AML-193 (cell line): ENCODE measurements at places on chromosomes 12 and 14.
A peak's percentile ranks its signal among the peaks of the same experiment; 100 is the strongest.

DNA sequence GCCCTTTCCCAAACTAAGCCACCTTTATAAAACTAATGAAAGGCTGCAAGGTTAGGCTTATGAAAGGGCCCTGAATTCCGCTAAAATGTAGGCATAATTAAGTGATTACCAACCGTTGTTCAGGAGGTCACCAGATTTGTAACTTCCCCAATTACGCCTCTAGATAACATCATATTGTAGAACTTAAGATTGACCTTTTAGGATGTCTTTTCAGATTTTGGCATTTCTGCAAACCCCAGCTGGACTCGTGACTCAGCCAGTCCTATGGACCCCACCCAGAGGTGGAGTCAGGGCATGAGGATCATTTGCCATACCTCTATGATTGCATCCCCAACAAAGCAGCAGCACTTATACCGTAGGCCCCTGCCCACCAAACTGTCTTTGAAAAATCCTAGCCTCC, 3.7 kb upstream of the LPCAT3 start:
- DNase-seq = peak; percentile 4

- no peak for DNase-seq
These were observed 633.5 kb downstream of the RERGL start for GRCh38 chr12:17456486-17456885.

- DNase-seq = no peak
These were observed 4.7 kb downstream of the LRP1-AS start for GRCh38 chr12:57142727-57143126.

- DNase-seq = no peak
These were observed 7.4 kb upstream of the CYP46A1 start for GRCh38 chr14:99676657-99677056.

DNA sequence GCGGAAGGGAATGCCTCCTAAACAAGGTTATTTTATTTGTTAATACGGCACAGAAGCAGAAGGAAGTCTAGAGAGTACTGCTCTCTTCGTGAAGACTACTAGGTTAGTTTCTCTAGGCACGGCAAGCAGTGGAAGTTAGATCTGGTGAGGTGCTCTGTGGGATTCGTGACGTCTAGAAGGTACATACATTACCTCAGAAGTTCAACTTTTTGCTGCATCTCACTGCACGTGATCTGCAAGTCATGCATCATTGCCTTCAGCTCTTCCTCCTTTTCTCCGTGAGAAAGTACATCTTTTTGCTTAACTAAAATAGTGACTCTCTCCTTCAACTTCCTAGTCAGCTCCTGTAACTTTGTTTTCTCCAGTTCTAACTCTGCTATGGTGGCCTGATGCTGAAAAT, 74.7 kb downstream of the NIN start:
- DNase-seq = no peak

DNA sequence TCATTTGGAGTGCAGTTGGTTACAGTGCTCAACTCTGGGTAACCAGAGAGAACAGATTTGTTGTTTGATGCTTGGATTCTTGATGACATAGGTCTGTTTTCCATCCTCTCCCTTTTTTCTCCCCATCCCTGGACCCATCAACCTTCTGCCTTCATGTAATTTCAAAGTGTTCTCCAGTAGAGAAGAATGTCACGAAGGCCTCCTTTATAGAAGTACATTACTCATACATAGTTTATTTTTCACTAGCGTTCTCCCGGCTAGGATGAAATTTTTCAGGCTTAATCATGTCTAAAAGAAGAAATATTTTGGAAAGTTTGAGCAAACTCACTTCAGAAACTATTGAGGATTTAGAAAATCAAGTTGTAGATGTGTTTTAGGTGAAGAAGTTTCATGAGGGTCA, 20.9 kb upstream of the APPL2 start:
- no peak for DNase-seq

DNA sequence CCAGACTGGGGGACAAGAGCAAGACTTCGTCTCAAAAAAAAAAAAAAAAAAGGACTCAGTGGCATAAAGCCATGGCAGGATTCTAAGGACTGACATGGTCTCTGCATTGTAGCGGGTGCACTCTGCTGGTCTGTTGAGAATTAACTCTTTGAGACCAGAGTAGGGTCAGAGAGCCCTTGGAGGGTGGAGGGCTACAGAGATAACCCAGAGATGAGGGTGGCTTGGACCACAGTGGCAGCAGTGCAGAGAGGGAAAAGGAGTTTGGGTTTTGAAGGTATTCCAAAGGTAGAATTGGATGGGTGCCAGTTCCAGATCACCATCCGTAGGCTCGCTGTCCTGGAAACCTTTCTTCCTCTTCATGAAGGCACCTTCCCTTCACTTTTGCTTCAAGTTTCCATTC, 14.3 kb upstream of the DYNC1H1 start:
- DNase-seq = no peak

DNA sequence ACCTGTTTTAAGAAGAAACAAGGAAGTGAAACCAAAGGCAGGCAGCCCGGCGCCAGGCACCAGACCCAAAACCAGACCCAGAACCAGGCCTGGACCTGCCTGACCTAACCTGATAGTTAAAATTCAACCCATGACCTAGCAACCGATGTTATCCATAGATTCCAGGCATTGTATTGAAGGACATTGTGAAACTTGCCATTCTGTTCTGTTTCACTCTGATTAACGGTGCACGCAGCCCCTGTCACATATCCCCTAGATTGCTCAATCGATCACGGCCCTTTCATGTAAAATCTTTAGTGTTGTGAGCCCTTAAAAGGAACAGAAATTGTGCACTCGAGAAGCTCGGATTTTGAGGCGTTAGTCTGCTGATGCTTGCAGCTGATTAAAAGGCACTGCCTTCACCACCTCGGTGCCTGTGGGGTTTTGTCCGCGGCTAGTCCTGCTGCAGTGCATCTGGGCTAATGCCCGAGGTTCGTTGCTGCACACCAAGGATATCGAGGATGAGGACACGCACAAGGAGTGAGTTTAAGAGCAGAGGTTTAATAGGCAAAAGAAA, 262.5 kb upstream of the TMEM132C start:
- DNase-seq = no peak

DNA sequence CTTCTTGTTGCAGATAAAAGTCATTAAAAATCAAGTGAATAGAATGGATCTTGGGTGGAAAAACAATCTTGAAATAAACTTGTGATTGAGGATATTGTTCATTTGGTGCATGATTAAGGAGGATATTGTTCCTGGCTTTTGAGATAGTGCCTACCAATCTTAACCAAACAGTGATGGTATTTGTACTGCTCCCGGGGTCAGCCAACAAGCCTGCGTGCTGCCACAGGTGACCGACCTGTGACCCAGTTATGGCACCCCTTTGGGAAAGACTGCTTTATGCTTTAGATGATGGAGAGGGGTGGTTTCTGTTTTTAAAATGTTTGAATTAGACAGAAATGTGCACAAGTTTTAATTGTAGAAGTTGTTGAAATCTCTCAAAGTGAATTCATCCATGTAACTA, 41.6 kb downstream of the SUDS3 start:
- DNase-seq = no peak

GRCh38 chr12:104910196-104910840, 47.8 kb downstream of the SLC41A2 start:
- no peak for DNase-seq

DNA sequence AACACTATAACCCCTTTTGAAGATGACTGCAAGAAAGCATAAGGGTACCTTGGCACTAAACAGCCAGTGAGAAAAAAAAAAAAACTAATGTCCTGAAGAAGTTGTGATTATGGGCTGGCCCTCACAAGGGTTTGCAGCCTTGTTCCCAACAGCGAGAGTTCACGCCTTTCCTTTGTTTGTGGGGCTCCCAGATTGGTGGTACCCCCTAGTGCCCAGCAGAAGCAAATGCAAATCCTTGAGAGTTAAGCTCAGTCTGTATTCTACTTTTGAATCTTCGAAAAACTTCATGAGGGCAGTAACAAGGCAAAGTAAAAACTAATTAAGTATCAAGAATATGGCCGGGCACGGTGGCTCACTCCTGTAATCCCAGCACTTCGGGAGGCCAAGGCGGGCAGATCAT, 238.9 kb upstream of the LMO3 start:
- DNase-seq = no peak

DNA sequence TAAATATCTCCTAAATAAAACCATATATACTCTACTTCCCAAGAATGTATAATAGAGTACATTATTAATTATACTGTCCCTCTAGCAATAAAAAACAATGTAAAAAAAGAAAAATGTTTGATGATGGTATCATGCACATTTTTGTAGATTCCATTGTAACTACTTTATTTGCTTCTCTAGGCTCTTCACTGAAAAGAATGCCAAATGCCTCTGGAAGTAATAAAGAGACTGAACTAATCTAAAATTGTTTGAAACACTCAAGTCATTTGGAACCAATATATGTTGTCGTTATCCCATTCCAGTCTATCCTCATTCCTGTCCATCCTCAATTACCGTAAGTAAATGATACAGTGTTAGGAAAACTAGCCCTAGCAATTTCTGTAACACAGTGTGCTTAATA, 233.6 kb downstream of the C12orf50 start:
- DNase-seq = no peak

DNA sequence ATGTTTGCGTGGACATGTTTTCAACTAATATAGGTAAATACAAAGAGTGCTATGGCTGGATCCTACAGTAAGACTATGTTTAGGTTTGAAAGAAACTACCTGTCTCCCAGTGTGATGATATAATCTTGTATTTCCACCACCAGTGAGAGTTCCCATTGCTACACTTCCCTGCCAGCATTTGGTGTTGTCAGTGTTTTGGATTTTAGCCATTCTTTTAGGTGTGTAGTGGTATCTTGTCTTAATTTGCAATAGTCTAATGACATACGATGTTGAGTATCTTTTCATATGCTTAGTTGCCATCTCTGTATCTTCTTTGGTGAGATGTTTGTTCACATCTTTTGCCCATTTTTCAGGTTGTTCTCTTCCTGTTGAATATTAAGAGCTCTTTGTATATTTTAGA, 103.5 kb downstream of the RALGAPA1 start:
- DNase-seq = no peak

GRCh38 chr14:24463884-24464785, 21.6 kb upstream of the SDR39U1 start:
- no peak for DNase-seq

DNA sequence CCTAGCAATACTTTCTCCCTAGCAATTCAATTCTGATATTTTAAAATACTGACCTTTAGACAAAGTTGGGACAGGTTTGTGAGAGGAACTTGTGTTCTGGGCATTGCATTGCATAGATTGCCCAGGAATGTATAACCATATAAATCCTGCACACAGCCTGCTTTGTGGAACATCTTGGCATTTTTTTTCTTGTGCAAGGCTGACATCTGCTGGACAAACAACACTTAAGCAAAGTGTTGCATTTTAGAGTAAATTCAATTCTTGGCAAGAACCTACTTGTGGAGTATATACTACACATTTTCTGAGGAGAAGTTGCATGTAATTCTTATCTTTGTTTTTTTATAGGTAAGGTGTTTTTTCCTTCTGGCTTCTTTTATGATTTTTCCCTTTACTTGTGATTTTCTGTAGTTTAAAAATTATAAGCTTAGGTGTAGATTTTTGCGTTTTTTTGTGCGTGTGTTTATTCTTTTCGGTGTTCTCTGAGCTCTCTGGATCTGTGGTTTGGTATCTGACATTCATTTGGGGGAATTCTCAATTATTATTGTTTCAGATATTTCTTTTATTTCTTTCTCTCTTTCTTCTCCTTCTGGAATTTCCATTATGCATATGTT, 26.4 kb downstream of the TESPA1 start:
- DNase-seq = peak; percentile 69

- DNase-seq = no peak
These were observed 43.3 kb downstream of the NCKAP5L start for GRCh38 chr12:49784756-49785409.

DNA sequence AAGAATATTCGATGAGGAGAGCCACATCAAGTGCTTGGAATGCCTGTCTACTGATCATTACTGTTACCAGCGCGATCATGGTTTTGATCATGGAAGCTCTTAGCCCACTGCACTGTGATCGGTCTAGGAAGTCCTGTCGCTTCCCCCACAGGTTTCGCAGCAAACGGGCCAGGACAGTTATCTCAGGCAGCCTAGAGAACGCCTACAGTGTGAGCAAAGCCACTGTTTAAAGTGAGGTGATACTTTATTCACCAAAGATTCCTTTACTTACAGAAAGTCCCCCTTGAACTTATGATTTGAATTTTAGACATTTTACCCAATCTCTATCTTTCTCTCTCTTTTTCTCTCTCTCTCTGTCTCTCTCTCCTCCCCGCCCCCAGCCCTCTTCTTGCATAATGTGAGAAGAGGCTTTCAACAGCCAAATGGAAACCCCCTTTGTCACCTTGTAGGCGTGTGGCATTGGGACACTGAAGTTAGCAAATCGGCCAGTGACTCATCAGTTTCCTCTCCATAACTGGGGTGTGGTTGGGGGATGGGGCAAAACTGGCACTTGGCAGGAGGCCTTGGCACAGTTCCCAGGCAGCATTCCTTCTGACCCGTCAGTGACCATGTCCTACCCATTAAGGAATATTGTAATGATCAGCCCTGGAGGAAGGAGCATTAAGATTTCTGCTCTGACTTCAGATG, 214.8 kb downstream of the CHST11 start:
- DNase-seq = peak; percentile 86

DNA sequence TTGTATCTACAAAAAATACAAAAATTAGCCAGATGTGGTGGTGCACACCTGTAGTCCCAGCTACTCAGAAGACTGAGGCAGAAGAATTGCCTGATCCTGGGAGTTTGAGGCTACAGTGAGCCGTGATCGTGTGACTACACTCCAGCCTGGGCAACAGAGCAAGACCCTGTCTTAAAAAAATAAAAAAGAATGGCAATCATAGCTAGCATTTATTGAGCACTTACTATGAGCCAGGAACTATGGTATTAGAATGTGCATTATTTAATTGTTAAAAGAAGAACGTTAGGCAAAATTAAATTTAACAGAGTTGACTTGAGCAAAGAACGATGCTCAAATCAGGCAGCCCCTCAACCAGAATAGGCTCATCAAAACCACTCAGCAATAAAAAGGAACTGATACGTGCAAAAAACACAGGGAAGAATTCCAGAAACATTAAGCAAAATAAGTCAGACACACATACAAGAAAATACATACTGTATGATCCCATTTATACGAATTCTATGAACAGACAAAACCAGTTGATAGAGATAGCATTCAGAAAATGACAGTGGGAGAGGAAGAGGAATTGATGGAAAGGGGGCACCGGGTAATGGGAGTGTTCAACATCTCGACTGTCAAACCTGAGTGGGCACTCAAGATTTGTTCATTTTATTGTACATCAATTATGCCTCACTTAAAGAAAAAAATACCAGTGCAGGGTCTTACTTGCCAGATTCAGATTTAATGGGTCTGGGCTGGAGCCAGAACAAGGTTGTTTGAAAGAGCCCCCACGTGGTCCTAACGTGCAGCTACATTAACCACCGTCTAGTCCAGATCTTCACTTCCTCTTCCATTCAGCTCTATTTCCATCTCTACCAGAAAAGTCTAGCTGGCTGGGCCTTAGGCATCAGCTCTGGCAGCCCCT, 8.0 kb downstream of the SCNN1A start:
- DNase-seq = peak; percentile 85

DNA sequence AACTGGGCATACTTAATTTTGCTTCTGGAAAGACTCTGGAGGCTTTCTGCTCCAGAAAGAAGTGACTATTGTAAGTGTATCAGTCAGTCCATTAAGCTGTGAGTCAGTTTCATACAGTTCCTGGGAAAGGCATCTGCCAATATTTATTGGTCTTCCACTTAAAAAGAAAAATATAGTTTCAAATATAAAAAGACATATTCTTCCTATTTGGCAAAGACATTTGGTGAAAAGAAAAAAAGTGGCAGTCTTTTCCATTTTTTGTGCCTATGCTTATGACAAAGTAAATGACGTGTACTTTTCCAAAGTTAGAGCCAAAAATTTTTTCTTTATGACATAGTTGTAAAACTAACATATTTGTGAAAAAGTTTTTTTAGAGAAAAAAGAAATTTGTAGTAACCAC, 12.3 kb downstream of the TMEM30B start:
- DNase-seq = no peak
